HT-29 (cell line): ENCODE measurements at places on chromosomes 1 and 21. TPM values are rescaled to one million over a fixed set of nuclear protein-coding genes. Genes with fewer than 3 reads are reported as not detected.

- no peak for DNase-seq
These were observed 35.6 kb downstream of the EEIG2 start for GRCh38 chr1:108595507-108595906.

The OR2L3 gene
- total RNA-seq, result not detected in 2 replicates

- no peak for DNase-seq
These were observed 71.5 kb downstream of the POU2F1 start for GRCh38 chr1:167292216-167292615.

The ZYG11B gene
- 3.3 and 6.5 TPM in 2 replicates for total RNA-seq

- DNase-seq, result peak; percentile 23
These were observed 66.7 kb downstream of the ITPKB start for GRCh38 chr1:226672339-226672762.

- no peak for DNase-seq
These were observed 149.8 kb upstream of the ARHGEF16 start for GRCh38 chr1:3304692-3305091.

- no peak for DNase-seq
These were observed 65.2 kb downstream of the CACNA1E start for GRCh38 chr1:181548497-181548896.

The PLA2G2F gene
- 0.41 and 1.7 TPM in 2 replicates for total RNA-seq

DNA sequence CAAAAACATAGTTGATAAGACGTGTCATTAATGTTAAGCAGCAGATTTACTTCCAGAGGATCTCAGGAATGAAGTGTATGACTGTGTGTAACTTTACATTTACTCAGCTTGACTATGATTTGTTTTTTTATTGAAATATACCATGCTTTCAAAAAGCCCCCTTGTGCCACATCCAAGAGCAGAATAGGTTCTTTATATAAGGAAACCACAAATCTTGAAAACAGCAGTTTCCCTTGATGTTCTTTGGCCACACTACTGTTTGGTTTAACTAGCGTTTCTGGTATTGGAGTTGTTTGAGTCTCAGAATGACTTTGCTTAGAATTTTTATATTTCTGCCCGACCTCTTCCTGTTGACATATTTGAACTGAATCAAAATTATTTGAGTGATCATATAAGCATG, 25.0 kb downstream of the LRRC8C start:
- DNase-seq, result no peak

DNA sequence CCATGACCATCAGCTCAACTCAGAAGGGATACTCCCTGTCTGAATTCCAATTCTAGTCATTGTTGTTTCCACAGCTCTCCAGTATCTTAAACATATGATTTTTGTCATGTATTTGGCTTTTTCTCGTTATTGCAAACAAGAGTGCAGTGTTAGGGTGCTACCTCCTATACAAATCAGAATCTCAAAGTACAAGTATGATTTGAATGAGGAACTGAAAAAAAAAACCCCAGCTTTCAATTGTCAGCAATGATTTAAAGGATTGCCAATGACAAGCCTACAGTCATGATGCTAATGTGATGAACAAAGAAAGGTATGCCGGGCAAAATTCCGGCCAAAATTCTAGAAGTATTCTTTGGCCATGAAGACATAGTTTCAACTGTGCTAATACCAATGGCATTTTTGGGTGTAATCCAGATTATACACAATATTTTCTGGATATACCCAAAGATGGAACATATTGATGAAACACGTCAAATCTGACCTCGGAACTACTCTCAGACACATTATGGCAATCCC, 14.9 kb downstream of the TMEM35B start:
- DNase-seq, result no peak

- DNase-seq, result no peak
These were observed 13.1 kb upstream of the PLA2G2C start for GRCh38 chr1:20199403-20199802.

The IL6R gene
- 3.1 and 4.4 TPM in 2 replicates for total RNA-seq

The NOS1AP gene
- 2.3 and 9.0 TPM in 2 replicates for total RNA-seq

The SYNJ1 gene
- 0.46 and 3.0 TPM in 2 replicates for total RNA-seq

The AMY1C gene
- not detected in 2 replicates for total RNA-seq

- no peak for DNase-seq
These were observed 415.6 kb downstream of the SMYD3 start for GRCh38 chr1:246091477-246091876.

The ABL2 gene
- total RNA-seq, result 2.5 and 4.5 TPM in 2 replicates

The RNASEL gene
- total RNA-seq, result 1.6 and 1.9 TPM in 2 replicates

DNA sequence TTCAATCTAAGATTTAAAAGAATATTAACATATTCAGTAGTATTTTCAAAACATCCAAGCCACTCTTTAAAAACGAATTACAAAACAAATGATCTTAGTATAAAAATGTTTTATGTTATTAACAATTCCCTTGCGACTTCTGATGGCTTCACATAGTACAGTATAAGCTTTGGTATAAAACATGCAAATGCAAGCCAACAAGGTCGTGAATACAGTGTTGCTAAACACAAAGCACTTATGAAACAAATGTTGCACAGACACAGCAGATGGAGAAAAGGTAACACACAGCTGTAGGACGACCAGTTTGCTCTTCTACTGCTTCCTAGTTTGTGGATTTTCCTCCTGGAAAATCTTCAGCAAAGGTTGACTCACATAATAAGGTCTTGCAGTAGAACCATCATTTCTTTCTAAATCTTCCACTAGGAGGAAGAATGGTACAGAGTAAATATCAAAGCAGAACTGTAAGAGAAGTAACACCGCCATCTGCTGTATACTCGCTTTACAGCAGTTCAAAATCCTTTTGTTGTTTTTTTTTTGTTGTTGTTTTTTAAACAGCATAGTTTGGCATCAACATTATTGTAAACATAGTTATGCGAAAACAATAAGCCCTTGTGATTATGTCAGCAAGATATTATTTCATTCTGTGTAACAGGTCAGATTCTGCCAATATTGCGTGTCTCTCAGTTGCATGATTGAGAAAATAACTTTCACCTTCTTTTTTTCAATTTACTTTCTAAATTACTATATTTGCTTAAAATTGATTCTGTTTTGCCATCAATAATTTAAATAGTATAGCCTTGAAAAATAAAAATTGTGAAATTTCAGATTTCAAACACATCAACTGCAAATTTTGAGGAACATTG, 69.5 kb downstream of the LHX8 start:
- peak; percentile 58 for DNase-seq

GRCh38 chr1:168980180-168980579, 126.3 kb upstream of the ATP1B1 start:
- DNase-seq, result no peak

The LCE1E gene
- 3.0 and 5.2 TPM in 2 replicates for total RNA-seq

- DNase-seq, result no peak
These were observed 232.6 kb upstream of the PLXNA2 start for GRCh38 chr1:208476846-208477170.

The TRIM45 gene
- 0.94 and 1.5 TPM in 2 replicates for total RNA-seq

- no peak for DNase-seq
These were observed 415.7 kb upstream of the DAB1 start for GRCh38 chr1:57839526-57839925.

DNA sequence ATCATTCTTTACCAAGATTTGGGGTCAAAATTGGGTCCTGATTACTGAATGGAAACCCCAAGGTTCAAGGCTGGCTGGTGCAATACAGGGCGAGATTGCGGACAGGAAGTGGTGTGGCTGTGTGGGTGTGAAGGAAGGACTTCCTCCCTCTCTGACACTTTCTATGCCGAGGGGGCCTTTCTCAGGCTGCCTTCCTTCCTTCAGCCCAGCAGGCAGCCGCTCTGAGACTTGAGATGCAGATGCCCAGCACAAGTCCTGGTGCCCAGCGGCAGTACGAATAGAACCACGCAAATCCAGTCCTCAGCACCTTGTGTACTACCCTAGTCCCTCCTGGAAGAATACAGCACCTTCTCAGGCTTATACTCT, 16.3 kb downstream of the BATF3 start:
- DNase-seq, result no peak

- no peak for DNase-seq
These were observed 8.6 kb upstream of the RASSF5 start for GRCh38 chr1:206498685-206499084.

DNA sequence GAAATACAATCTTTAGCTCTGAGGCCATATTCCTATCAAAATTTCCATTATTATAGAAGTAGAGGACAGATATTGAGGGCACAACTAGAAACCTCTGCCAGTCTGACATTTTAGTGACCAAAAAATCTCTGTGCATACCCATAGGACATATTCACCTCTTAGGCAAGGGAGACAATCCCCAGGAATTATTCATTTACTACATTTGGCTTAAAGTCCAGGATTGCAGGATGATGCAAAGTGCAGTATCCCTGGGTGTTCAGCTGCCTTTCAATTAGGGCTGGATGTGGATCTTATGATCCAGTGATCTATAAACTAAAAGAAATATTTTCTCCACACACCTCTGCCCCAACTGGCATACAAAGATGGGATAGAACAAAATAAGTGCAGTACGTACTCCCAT, 50.9 kb downstream of the PTGS2 start:
- DNase-seq, result no peak

DNA sequence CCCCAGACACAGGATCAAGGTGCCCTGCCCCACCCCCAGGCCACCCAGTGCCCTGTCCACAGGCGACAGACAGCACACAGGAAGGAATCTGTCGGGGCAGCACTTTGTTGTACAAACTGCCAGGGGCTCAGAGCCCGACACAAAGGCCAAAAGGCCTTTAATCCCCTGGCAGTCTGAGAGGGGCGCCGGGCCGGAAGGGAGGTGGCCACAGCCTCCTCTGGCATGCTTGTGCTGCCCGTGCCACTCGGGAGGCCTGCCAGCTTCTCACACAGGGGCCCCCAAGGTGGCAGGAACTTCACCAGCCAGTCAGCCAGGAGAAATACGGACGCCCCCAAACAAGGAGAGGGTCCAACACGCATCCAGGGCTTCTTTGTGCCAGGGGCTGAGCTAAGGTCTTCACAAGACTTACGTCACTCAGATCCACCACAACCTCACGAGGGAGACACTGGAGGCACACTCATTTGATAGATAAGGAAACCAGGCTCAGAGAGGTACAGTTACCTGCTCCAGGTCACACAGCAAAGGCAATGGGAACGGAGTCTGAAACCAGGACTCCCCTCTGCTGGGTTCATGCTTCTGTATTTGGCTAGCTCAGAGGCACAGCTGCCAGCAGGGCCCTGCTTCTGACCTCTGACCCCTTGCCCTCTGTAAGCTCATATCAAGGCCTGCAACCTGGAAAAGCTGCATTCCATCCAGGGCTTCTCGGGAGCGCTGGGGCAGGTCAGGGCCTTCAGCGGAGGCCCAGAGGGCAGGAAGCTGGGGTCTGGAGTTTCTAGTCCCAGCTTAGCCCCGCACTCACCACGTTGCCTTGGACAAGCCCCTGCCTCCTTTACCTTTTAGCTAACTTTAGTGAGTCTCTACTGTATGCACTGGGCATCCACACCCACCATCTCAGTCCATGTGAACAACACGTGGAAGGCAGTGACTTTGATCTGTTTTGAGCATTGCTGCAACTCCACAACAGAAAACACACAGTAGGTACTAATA, 34.8 kb downstream of the HSPG2 start:
- no peak for DNase-seq

- DNase-seq, result no peak
These were observed 122.9 kb upstream of the KRTAP19-8 start for GRCh38 chr21:31161157-31161556.

GRCh38 chr1:165352442-165353293, 3.8 kb downstream of the LMX1A start:
- no peak for DNase-seq

The PPP2R5A gene
- 36.1 and 42.1 TPM in 2 replicates for total RNA-seq

The FCRL4 gene
- total RNA-seq, result not detected in 2 replicates

GRCh38 chr1:41742219-41742618, 176.5 kb downstream of the HIVEP3 start:
- DNase-seq, result no peak

The ERG gene
- not detected in 2 replicates for total RNA-seq

DNA sequence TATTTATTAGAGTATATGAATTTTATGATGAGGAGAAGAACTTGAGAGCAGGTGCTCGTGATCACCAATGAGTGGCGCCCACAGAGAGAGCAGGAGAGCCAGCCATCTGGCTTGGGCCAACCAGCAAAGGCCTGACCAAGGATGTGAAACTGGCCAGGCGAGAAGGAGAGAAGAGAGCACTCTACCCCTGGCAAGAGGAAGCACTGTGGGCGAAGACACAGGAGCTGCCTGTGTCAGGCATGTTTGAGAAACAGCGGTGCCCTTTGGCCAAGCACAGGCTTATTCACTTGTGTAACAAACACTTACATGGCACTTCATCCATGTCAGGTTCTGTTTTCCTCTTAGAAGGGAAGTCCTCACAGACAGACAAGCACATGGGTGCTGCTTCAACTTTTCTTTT, 4.2 kb upstream of the SIPA1L2 start:
- peak; percentile 75 for DNase-seq

The CYP4A22 gene
- total RNA-seq, result not detected in 2 replicates

The TMEM82 gene
- not detected in 2 replicates for total RNA-seq
